Astrocyte (in vitro differentiated cells and primary cell): ENCODE measurements at places on chromosomes 6 and 20. TPM values are rescaled to one million over a fixed set of nuclear protein-coding genes. Genes with fewer than 3 reads are reported as not detected.
A peak's percentile ranks its signal among the peaks of the same experiment; 100 is the strongest.

GRCh38 chr20:19405958-19406357, 193.5 kb downstream of the SLC24A3 start:
- H3K27me3 ChIP-seq = no peaks in the 10 kb centered on the region
- H3K4me1 ChIP-seq = no peaks in the 10 kb centered on the region
- H3K36me3 ChIP-seq = no peaks in the 10 kb centered on the region
- no peak overlapping the region for H3K27ac ChIP-seq

DNA sequence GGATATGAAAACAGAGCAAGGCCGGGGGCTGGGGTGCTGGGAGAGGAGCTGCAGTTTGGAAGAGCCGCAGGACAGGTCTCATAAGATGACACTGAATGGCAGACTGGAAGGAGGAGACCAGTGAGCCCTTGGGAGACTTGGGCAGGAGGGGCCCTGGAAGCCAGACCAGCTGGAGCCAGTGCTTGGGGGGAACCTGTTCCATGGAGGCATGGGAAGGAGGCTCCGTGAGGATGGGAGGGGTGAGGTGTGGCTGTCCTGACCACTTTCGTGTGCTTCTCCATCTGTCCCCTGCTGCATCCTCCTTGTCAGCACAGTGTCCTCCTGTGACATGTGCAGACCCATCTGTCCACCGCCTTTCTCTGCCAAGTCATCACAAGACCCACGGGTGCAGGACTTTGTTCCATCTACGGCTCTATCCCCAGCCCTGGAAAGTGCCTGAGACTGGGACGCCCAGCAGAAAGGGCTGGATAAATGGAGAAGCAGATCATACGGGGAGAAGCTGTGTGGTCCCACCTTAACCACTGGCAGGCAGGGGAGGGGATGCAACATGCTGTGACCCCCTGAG, 84.8 kb upstream of the MPC1 start:
- no peak for DNase-seq
- no peak overlapping the region for H3K4me3 ChIP-seq
- peaks cover 12% of the 10 kb centered on the region for H3K36me3 ChIP-seq
- no peak overlapping the region for H3K27ac ChIP-seq
- peaks cover 13% of the 10 kb centered on the region for H3K4me1 ChIP-seq

- no peak overlapping the region for H3K27ac ChIP-seq
- H3K27me3 ChIP-seq = no peaks in the 10 kb centered on the region
- H3K4me3 ChIP-seq = no peak overlapping the region
- H3K36me3 ChIP-seq = no peaks in the 10 kb centered on the region
- peak; percentile 54 for DNase-seq
These were observed 64.8 kb downstream of the JARID2 start for GRCh38 chr6:15310680-15311079.

- no peak overlapping the region for H3K27ac ChIP-seq
- H3K4me1 ChIP-seq = no peaks in the 10 kb centered on the region
- no peak overlapping the region for H3K4me3 ChIP-seq
- no peaks in the 10 kb centered on the region for H3K36me3 ChIP-seq
- DNase-seq = no peak
These were observed 234.5 kb upstream of the PRDM1 start for GRCh38 chr6:105851606-105852005.

GRCh38 chr6:43858161-43859153, 88.4 kb downstream of the VEGFA start:
- peaks cover 3% of the 10 kb centered on the region for H3K4me1 ChIP-seq
- H3K36me3 ChIP-seq = no peaks in the 10 kb centered on the region
- H3K27ac ChIP-seq = no peak overlapping the region
- peaks cover 17% of the 10 kb centered on the region for H3K27me3 ChIP-seq
- no peak overlapping the region for H3K4me3 ChIP-seq

GRCh38 chr6:166202321-166202733, 34.7 kb upstream of the TBXT start:
- H3K36me3 ChIP-seq = no peaks in the 10 kb centered on the region
- no peaks in the 10 kb centered on the region for H3K27me3 ChIP-seq
- H3K4me1 ChIP-seq = no peaks in the 10 kb centered on the region
- H3K4me3 ChIP-seq = no peak overlapping the region

- peaks cover 20% of the 10 kb centered on the region for H3K4me1 ChIP-seq
- no peaks in the 10 kb centered on the region for H3K36me3 ChIP-seq
- no peaks in the 10 kb centered on the region for H3K27me3 ChIP-seq
- no peak for DNase-seq
These were observed 92.9 kb downstream of the FOXC1 start for GRCh38 chr6:1702580-1703051.

GRCh38 chr6:168372889-168373288, 53.3 kb upstream of the DACT2 start:
- no peak overlapping the region for H3K27ac ChIP-seq
- H3K36me3 ChIP-seq = no peaks in the 10 kb centered on the region
- no peak for DNase-seq

- H3K27me3 ChIP-seq = no peaks in the 10 kb centered on the region
- H3K27ac ChIP-seq = no peak overlapping the region
- H3K4me3 ChIP-seq = no peak overlapping the region
- DNase-seq = no peak
These were observed 6.7 kb downstream of the SAYSD1 start for GRCh38 chr6:39108041-39108839.

DNA sequence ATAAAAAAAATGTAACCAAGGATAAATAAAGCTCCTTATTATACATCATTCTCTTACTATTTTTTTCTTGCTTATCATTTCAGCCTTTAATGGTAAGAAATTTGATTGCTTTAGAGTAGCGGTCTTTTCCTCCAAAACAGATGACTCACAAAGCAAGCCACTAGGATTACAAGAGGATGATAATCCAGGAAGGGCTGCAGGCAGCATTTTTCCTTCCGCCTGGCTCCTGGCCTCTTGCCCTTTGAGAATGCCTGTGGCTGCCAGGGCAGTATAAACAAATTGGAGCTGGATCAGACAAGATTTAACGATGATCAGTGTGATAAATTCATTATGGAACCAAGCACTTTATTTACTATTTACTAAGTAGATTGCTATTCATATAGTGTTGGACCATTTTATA, 9.7 kb upstream of the FBXL4 start:
- H3K4me3 ChIP-seq = no peak overlapping the region
- peak; percentile 78 for DNase-seq
- peaks cover 6% of the 10 kb centered on the region for H3K4me1 ChIP-seq
- H3K27ac ChIP-seq = no peak overlapping the region
- no peaks in the 10 kb centered on the region for H3K27me3 ChIP-seq

DNA sequence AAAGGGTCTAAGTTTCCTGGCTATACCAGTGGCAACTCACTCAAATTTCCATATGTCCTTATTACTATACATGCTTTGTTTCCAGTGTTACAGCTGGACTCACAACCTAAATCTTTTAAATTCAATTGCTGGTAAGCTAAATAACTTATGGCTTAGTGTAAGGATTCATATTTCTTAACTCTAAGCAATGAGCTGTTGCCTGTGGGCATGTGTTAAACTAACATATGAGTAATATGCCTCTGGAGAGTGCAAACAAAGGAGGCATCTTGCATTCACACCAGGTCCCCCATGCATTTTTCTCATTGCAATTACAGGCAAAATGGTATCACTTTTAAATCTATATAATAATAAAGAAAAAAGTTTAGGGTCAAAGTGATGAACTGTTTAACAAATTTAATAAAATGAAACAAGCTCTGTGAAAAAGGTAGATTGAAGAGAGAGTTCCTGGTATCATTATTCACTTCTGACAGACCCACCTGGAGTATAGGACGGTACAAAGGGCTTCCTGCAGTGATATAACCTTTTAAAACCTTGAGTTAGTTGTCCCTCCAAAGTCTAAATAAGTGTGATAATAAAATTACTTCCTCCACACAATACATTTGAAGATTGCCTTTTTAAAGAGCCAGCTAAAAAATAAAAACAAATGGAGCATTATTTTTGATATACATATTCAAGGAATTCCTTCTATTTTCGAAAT, 57.6 kb upstream of the HMGCLL1 start:
- no peak overlapping the region for H3K4me3 ChIP-seq
- H3K36me3 ChIP-seq = no peaks in the 10 kb centered on the region
- H3K4me1 ChIP-seq = peaks cover 4% of the 10 kb centered on the region
- H3K27ac ChIP-seq = no peak overlapping the region
- H3K27me3 ChIP-seq = no peaks in the 10 kb centered on the region
- DNase-seq = peak; percentile 31

GRCh38 chr6:43075670-43076463, at the start of gene PTK7:
Gene PTK7, plus strand, starts transcription at chr6:43076314. Its CDS starts 175 bp downstream, at chr6:43076489.
- H3K36me3 ChIP-seq = no peaks in the 10 kb centered on the region
- H3K27me3 ChIP-seq = no peaks in the 10 kb centered on the region
- peak within 1 kb of the TSS; percentile 98 for H3K4me3 ChIP-seq
- H3K4me1 ChIP-seq = peaks cover 29% of the 10 kb centered on the region
- peak within 1 kb of the TSS; percentile 91 for H3K27ac ChIP-seq
- no peak for DNase-seq

- H3K27ac ChIP-seq = peak overlapping the region; percentile 91
- no peaks in the 10 kb centered on the region for H3K36me3 ChIP-seq
- H3K27me3 ChIP-seq = no peaks in the 10 kb centered on the region
- peak overlapping the region; percentile 53 for H3K4me3 ChIP-seq
- DNase-seq = no peak
- H3K4me1 ChIP-seq = peaks cover 47% of the 10 kb centered on the region
These were observed 175.9 kb downstream of the ARID1B start for GRCh38 chr6:156953127-156953478.

DNA sequence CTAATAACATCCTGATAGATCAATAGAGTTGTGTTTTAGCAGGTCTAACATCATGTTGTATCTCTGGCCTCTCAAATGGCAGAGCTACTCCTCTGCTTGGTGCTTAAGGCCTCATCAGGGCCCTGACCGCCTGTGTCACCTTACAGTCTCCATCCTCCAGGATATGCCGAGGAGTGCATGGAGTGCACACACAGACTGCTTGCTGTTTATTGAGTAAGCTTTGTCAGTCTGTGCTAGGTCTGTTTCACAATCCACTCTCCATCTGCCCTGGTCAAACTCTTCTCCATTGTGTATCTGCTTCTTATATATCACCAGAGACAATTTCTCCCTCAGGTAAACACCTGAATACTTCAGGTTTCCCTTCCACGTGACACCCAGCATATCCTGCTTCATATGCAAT, 136.1 kb downstream of the SLC24A3 start:
- H3K4me3 ChIP-seq = no peak overlapping the region
- no peaks in the 10 kb centered on the region for H3K36me3 ChIP-seq
- H3K4me1 ChIP-seq = no peaks in the 10 kb centered on the region
- no peak overlapping the region for H3K27ac ChIP-seq
- no peaks in the 10 kb centered on the region for H3K27me3 ChIP-seq

- no peaks in the 10 kb centered on the region for H3K27me3 ChIP-seq
- no peaks in the 10 kb centered on the region for H3K36me3 ChIP-seq
- DNase-seq = no peak
- no peak overlapping the region for H3K4me3 ChIP-seq
- H3K27ac ChIP-seq = no peak overlapping the region
These were observed 502.0 kb downstream of the QKI start for GRCh38 chr6:163916315-163917081.

DNA sequence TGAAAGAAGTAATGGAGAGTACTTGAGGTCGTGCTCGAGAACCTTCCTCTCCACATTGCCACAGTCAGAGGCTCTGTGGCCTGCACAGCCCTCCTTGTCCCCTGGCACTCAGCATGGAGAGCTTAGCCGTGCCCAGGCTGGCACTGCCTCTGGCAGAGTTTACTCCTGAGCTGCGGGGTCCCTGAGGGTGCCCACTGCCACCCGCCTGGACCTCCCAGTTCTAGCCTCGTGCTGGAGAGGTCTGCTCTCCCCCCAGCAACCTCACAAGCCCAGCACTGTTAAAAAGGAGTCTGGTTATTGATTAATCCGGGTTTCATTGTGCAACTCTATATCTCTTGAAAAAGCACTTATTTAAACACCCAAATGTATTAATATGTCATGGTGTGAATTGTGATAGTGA, 226.8 kb downstream of the TMEM242 start:
- no peaks in the 10 kb centered on the region for H3K36me3 ChIP-seq
- no peak overlapping the region for H3K4me3 ChIP-seq
- no peaks in the 10 kb centered on the region for H3K27me3 ChIP-seq
- no peak overlapping the region for H3K27ac ChIP-seq

DNA sequence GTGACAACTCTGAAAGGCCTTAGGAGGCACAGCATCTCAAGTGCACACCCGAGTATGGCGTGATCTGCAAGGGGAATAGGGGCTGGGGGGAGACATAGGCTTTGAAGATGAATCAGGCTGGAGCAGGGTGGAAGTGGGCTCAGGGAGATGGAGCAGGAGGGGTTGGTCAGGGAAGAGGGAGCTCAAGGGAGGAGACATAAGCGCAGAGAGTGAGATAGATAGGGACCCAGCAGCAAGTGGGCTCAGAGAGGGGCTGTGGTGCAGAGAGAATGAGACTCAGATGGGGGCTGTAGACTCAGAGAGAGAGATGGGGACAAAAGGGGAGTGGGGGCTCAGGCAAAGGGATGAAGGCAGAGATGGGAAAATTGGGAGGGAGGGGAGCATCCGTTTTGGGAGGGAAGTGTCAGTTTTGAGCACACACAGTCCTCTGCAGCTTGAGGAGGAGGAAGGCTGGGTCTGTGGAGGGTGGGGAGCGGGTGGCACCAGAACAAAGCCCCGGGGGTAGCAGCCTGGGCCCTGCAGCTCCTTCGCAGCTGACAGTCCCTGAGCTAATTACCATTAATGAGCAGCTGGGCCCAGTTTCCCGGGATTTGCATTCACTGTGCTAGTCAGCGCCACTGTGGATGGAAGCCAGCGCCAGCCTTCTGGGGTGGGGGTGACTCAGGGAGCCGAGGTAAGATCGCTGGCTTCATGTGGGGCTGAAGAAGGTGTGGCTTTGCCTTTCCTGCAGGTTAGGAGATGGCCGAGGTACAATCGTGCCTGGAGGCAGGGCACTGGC, 18.7 kb downstream of the SRXN1 start:
- DNase-seq = no peak
- H3K4me3 ChIP-seq = no peak overlapping the region
- no peaks in the 10 kb centered on the region for H3K4me1 ChIP-seq
- no peaks in the 10 kb centered on the region for H3K36me3 ChIP-seq
- H3K27ac ChIP-seq = no peak overlapping the region

DNA sequence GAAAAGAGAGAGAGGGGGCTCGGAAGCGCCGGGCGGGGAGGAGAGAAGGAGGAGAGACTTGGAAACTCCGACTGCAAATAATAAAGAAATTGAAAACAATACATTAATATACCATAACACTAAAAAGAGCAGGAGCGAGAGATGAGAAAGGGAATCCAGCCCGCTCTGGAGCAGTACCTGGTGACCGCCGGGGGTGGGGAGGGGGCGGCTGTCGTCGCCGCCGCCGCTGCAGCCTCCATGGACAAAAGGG, 338 bp downstream of the E2F3 start:
- H3K36me3 ChIP-seq = no peaks in the 10 kb centered on the region
- peak overlapping the region; percentile 75 for H3K27ac ChIP-seq
- H3K4me1 ChIP-seq = peaks cover 6% of the 10 kb centered on the region
- H3K27me3 ChIP-seq = no peaks in the 10 kb centered on the region
- no peak for DNase-seq

Gene GMPR
- 1.6 and 2.0 TPM in 2 replicates for total RNA-seq

Gene CARMIL1
- 19.1 and 21.3 TPM in 2 replicates for total RNA-seq

Gene OR2J3
- not detected in 2 replicates for total RNA-seq

Gene ZSCAN12
- total RNA-seq = 5.0 and 6.3 TPM in 2 replicates

Gene GDAP1L1
- total RNA-seq = 0.64 and 0.77 TPM in 2 replicates

Gene ISM1
- total RNA-seq = 0.50 and 0.98 TPM in 2 replicates

Gene DNAH8
- total RNA-seq = not detected in 2 replicates

Gene RCAN2
- 9.9 and 10.6 TPM in 2 replicates for total RNA-seq

Gene CAP2
- 49.1 and 55.3 TPM in 2 replicates for total RNA-seq

Gene CFAP206
- 0.60 and 0.79 TPM in 2 replicates for total RNA-seq
